HS-5 (cell line): ENCODE measurements at places on chromosomes 5 and 9.
A peak's percentile ranks its signal among the peaks of the same experiment; 100 is the strongest.

DNA sequence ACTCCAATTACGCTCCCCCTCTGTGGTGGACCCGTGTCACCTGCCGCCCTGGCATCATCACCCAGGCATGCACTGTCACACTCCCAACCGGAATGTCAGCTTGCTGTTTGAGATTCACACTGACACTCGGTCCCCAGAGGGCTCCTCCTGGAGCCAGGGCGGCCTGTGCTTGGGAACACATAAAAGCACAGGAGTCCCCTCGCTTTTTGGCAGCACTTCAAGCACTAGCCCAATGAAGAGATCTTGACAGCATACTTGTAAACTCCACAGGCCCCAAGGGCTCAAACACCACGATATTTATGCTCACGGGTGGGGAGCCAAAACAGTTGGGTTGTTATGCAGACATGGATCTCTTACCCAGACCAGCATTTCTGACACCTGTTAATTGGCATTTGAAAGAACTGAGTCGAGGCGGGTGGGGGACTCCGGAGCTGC lies 90.8 kb upstream of the EGFLAM start:
- DNase-seq: no peak

DNA sequence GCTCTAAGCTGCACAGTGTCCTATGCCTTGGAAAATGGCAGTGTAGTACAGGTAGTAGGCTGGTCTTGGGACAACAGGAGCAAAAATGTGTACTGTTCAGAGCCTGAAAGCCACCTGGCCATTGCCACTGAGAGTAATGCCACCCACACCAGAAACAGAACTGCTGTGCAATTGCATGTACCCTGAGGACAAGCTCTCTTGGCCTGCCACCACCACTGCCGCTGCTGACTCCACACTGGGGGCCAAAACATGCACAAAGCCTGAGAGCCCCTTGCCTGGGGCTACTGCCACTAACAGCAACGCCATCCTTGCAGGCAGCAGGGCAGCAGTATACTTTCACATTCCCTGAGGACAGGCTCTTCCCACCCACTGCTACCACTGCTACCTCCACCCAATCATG lies 251.9 kb upstream of the CDH12 start:
- no peak for DNase-seq

DNA sequence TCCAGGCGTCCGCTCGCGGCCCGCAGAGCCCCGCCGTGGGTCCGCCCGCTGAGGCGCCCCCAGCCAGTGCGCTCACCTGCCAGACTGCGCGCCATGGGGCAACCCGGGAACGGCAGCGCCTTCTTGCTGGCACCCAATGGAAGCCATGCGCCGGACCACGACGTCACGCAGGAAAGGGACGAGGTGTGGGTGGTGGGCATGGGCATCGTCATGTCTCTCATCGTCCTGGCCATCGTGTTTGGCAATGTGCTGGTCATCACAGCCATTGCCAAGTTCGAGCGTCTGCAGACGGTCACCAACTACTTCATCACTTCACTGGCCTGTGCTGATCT lies 294 bp downstream of the ADRB2 start:
- DNase-seq: no peak

DNA sequence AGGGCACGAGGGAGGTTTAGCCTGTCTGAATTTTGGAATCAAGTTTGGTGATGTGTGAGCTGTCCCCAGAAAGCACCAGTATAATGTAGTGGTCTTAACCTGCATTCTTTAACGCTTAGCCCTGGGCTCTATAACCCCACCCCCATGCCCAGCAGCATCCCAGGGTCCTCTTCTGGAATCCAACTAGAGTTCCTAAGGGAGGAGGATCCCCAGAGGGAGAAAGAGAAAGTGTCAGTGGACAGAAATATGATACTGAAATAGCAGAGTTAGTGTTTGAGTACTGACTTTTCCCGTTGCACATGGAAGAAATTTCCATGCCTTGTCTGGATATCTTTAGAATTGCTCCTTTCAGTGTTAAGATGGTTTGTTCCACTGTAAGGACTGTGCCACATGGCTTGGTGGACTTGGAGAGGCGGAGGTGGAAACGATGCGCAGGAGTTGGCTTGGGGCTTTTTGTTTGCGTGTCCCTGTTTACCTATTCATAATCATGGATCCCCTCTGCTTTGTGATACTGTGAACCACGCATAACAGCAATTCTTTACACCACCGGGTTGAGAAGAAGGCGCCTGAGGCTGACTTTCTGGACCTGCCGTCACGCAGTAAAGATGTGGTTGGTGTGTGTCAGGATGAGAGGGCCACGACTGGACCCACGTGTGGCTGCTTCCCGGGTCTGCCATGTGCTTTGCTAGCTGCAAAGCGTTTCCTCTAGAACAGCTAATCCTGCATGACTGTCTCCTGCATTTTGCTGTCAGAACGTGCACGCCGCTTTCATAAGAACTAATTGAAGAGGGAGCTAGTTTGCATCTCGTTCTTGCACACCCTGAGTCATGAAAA lies 142.3 kb downstream of the SMARCA2 start:
- DNase-seq: peak; percentile 49

GRCh38 chr5:144659634-144660227 lies 489.1 kb downstream of the KCTD16 start:
- DNase-seq: no peak

DNA sequence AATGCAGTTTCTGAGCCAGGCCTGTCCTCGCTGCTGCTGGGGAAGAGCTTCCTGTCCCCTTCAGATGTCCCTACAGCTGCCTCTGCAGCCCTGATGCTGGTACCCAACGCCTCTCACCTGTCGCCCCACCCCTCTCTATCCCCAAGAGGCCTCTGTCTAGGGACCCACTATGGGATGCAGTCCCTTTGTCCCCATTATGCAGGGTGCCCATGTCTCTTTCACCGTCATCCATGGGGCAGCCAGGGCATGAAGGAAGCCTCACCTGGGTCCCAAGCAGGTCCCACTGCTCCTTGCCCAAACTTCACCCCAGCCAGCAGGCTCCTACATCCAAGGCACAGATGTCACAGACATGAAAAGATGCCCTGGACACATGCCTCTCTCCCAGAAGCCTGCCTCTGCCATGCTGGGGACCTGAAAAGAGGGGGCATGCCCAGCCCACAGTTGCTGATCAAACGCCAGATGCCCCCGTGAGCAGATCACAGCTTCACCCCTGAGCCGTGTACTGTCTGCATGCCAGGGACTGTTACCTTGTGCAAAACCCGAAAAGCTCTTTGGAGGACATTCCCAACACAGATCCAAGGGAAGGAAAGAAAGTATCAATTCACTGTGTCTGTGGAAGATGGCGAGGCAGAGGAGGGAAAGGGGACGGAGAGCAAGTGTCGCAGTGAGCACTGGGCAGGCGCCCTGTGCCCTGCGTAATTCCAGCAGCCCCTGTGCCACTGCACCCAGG lies 81.0 kb downstream of the ADAMTS2 start:
- no peak for DNase-seq

GRCh38 chr5:151150471-151151262 lies 6.9 kb downstream of the ANXA6 start:
- no peak for DNase-seq

GRCh38 chr5:152560512-152561137 lies 155.5 kb upstream of the NMUR2 start:
- DNase-seq: peak; percentile 15
